K562 (cell line): ENCODE measurements at places on chromosomes 1 and 21. TPM values are rescaled to one million over a fixed set of nuclear protein-coding genes. Genes with fewer than 3 reads are reported as not detected.

The HAO2 gene
- not detected in 2 replicates for total RNA-seq

The GPR37L1 gene
- not detected in 2 replicates for total RNA-seq

The ARF1 gene
- 472 and 483 TPM in 2 replicates for total RNA-seq

The FBXO44 gene
- 15.7 and 16.4 TPM in 2 replicates for total RNA-seq

The S100A14 gene
- total RNA-seq, result 0.24 and 0.25 TPM in 2 replicates

The TRIM67 gene
- 0.36 and 0.60 TPM in 2 replicates for total RNA-seq

The C8A gene
- total RNA-seq, result 0.09 TPM in 1 of 2 replicates, not detected in the other

The CA6 gene
- total RNA-seq, result not detected in 2 replicates

The KRTAP19-1 gene
- total RNA-seq, result not detected in 2 replicates

The CELA2A gene
- 0.47 and 0.62 TPM in 2 replicates for total RNA-seq

GRCh38 chr21:27722095-27722494 lies 755.2 kb upstream of the ADAMTS5 start:
- DNase-seq, result no peak

- no peak for DNase-seq
Observed at GRCh38 chr1:236914375-236914774, 89.9 kb downstream of the MT1HL1 start.

- peak; percentile 97 for DNase-seq
Observed at GRCh38 chr1:2611031-2611501, 21.8 kb downstream of the MMEL1 start.

DNA sequence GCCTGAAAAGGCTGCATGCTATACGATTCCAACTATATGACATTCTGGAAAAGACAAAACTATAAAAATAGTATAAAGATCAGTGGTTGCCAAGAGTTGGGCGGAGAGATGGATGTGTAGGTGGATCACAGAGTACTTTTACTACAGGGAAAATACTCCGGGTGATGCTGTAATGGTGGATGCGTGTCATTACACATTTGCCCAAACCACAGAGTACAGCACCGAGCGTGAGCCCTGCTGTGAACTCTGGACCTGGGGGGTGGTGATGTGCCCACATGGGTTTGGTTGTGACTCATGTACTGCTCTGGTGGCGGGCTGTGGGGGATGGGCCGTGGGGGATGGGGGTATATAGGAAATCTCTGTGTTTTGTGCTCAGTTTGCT lies 162.7 kb upstream of the COL6A1 start:
- no peak for DNase-seq

- DNase-seq, result no peak
Observed at GRCh38 chr1:160708801-160709200, 2.8 kb downstream of the CD48 start.

DNA sequence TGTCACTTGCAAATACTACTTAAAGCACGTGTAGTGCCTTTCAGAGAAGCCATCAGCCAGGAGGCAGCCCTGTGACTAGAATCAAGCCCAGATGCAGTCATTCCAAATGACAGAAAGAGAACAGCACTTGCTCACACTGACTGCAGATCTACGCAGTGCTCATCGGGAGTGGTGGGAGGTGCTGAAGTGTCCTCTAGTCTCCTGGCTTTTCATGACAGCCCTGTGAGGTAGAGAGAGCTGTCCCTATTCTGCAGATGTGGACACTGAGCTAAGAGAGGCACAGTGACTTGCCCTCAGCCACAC lies 62.3 kb upstream of the EDN2 start:
- DNase-seq, result no peak

GRCh38 chr1:1616045-1616790 lies 918 bp downstream of the MIB2 start:
- DNase-seq, result peak; percentile 85

- peak; percentile 41 for DNase-seq
Observed at GRCh38 chr1:221740993-221741702, 741 bp downstream of the DUSP10 start.

DNA sequence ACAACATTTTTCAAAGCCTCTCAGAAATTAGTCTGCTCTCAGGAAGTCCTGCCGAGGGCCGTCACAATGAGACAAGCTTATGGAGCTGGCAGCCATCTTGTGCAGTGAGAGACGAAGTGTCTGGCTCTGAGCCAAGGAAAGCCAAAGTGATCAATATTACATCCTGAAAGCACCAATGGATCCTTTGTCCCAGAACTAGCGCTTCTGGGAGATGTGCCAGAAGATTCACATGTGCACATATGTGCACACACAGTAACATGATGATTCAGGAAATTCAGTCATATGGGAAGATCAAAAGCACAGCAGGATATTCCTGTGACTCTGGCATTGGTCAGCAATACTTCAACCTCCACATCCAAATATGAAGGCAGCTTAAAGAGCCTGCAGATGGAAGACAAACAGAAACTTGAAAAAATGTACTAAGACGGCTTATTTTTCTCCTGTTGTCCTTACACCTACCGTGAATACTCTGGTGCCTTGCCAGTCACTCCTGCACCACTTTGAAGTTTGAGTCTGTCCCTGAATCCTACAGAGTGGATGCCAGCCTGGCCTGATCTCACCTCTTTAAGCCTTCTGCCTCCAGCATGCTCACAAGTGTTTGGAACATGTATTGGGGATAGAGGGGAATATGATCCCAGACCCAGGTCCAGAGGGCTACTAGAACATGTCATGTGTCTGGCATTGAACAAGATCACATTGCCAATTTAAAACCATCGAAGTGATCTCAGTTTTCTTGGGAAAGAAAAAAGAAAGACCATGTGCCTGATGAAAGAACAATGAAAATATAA lies 44.5 kb upstream of the PRRX1 start:
- no peak for DNase-seq

- DNase-seq, result no peak
Observed at GRCh38 chr1:235297579-235297978, 30.4 kb downstream of the ARID4B start.

- DNase-seq, result no peak
Observed at GRCh38 chr1:62090016-62090415, 104.6 kb upstream of the L1TD1 start.

DNA sequence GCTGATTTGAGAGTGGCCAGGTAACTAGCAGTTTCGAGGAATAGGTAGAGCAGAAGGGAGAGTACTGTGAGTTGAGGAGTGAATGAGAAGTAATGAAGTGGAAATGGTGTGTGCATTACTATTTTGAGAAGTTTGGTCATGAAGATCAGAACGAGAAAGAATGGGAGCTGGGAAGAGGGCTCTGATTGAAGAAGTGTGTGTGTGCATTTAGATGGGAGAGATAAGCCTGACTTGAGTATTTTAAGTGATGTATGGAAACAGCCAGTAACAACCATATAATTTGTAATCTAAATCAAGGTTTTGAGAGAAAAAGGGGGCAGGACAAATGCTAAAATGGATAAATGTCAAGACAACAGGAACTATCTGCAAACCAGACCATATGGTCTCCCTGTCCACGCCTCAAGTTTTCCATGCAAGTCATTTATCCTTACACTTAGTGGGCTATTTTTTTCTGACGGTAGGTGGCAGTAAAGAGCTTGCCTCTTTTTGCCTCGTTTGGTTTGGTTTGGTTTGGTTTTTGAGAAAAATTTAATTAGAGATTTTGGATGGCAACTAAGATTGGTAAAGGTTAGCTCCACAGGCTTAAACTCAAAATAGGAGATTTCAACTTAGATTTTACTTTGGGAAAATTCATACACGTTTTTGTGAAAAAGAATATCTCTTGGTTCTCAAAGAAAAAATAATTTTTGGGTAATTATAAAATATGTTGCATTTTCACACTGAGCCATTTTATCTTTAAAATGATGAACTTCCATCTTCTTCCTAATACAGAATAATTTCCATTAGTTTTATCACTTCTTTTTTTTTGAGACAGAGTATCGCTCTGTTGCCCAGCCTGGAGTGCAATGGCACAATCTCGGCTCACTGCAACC lies 9.5 kb upstream of the B3GALNT2 start:
- DNase-seq, result peak; percentile 86

DNA sequence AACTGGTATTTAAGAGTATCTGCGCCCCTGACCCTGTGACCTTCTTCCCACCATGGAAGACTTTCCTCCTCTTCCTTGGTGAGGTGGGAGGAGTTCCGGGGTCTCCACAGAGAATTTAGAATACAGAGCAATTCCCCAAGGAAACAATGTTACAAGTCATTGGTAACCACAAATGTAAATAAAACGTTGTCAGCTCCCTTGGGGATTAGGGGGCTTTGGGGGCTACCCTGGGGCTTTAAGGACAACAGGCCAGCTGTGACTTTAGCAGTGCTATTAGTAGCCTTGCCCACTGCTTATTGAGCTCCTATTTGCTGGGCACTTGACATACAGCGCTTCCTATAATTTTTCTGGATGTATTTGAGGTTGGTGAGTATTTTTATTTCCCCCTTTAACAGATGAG lies 69.0 kb downstream of the IGSF21 start:
- DNase-seq, result no peak

- DNase-seq, result no peak
Observed at GRCh38 chr1:202016811-202017748, 6.7 kb downstream of the ELF3 start.

DNA sequence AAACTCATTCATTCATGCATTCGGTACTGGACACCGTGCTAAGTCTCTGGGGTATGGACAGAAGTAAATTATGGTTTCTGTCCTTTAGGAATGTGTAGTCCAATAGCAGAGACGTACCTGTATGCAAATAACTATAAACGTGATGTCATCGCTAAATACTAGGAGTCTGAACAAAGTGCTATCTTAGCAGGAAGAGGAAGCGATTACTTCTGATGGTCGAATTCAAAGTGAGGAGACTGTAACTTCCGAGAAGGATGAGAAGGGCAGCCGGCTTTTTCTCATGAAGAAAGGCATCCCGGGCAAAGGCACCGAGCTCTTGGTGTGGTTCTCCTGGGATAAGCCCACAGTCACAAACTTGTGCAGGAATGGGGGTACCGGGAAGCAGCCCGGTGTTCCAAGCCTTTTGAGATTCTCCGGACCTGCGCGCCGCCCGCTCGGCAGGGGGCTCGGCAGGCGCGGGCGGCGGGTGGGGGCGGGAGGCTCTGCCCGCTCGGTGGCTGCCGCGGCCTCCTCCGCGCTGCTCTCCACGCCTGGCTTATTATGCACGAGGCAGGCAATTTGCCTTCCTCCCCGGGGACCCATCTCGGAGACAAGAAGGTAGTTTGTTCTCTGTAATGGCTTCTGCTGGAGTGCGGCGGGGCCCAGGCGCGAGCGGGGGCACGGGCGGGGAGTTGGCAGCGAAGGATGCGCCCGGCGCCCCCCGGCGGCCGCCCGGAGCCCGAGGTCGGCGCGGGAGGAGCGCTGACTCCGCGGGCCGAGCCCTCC lies 67.5 kb upstream of the CD1D start:
- no peak for DNase-seq

DNA sequence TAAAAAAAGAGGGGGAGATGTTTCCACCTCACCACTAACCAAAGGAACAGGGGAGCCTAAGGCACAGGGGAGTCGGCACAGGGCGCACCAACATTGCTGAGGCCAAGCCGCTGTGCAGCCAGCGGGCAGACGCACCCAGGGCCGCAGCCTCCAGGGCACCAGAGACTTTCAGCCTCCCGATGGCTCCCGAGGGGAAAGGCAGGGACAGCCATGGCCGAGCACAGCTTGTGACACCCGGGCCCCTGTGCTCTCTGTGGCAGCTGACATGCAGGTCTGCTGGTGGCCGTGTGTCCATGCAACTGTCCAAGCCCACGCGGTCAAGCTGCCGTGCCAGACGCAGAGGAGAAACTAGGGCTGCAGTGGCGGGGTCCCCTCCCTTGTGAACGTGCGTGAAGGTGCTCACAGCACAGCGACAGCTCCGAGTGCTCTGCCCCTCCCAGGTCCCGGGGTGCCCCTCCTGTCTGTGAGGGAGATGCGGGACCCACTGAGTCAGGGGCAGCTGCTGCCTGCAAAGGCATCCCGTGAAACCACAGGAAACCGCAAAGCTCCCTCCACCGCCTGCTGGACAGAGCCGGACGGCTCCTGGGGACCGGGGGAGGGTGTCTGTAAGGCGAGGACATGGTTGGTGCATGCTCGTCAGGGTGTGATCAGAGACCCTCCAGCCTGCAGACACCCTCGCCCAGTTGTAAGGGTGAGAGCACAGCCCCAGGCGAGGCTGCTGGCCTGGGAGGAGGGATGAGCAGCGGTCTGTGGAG lies 2.5 kb downstream of the KRTAP10-11 start:
- DNase-seq, result no peak

DNA sequence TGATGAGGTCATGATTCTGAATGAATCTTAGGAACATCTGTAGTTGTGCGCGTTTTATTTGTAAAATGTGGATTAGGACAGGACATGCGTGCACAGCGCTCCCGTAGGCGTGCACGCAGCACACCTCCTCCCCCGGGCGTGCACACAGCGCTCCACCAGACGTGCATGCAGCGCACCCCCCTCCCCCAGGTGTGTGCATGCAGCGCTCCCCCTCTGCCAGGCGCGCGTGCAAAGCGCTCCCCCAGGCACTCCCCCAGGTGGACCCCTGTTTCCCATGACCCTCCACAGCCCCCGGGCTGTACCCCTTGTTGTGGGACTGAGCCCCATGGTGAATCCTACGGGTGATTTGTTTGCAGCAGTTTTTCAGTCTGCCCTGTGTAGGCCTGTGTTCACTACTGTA lies 61.6 kb downstream of the S100B start:
- DNase-seq, result no peak

DNA sequence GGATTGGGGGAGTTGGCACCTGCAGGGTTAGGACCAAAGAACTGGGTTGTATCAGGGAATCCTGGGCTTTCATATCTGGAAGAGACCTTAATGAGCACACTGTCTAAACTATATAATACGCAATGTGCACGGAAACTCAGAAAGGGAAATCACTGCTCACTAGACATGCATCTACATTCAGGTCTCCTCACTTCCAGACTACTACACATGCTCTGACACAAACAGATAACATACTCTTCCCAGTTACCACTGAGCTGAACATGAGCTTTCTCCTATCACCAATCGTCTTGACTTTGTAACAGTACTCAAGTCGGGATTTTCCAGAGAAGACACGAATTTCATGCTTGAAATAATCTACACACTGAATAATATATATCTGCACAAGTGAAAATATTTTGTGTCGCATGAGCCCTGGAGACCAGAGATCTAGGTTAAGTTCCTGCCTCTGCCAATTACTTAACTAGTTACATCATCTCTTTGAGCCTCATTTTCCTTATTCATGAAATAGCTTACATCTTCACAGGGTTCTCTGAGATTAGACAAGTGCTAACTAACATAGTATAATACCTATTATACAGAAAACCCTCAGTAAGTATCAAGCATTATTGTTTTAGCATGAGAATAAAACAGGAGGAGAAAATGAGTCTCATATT lies 101.1 kb downstream of the JAK1 start:
- peak; percentile 22 for DNase-seq

GRCh38 chr1:19138331-19138730 lies 71.7 kb downstream of the UBR4 start:
- no peak for DNase-seq

GRCh38 chr1:24786191-24786590 lies 40.9 kb downstream of the CLIC4 start:
- no peak for DNase-seq

DNA sequence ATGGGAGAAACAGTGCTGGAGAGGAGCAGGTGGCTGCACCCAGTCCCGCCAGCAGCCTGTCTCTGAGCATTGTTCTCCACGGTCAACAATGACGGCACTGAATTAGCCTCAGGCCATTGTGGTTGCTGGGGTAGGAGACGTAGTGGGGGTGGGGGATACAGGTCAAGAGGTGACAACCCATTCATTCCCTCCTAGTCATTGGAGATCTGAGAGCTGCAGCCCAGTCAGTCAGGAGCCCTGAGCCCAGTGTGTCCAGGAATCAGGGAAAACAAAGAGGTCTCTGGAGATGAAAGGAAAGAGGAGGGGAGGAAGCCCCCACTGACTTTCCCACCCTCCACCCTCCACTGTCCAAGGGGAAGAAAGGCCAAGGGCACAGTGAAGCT lies 15.3 kb downstream of the SMIM12 start:
- DNase-seq, result peak; percentile 70

GRCh38 chr1:188715566-188715965 lies 1762.1 kb downstream of the BRINP3 start:
- DNase-seq, result no peak
